Activated CD4-positive, alpha-beta T cell treated with anti-CD3 and anti-CD28 coated beads for 24 hours (primary cell): ENCODE measurements at places on chromosomes 4 and X.

DNA sequence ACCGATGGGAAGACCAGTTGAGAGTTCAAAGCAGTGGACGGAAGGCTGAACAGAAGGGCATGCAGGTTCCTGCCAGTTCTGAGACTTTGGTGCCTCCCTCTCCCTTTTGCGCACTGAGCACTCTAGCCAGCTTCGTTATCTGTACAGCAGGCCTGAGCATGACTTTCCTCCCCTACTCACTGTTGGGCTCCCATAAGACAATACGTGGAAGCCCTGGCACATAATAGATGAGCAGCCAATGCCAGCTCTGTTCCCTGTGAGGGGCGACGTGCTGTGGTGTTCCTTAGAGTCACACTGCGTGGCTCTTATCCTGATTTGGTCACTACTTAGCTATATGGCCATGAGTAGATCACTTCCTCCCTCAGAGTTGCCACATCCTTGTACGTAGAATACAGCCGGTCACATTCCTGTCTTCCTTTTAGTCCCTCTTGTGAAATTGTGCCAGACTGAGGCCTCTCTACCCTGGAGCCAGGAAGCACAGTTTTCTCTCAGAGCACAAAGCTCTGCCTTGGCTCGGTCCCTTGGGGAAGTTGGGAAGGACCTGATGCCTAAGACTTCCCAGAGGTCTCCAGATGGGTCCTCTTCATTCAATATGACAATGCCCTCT, 160.4 kb upstream of the MAMLD1 start:
- no peak for DNase-seq

- no peak for DNase-seq
Observed at GRCh38 chr4:110290511-110290910, 92.1 kb upstream of the ELOVL6 start.

- DNase-seq, result peak; percentile 2
Observed at GRCh38 chrX:27186671-27187070, 276.5 kb downstream of the PPP4R3C start.

DNA sequence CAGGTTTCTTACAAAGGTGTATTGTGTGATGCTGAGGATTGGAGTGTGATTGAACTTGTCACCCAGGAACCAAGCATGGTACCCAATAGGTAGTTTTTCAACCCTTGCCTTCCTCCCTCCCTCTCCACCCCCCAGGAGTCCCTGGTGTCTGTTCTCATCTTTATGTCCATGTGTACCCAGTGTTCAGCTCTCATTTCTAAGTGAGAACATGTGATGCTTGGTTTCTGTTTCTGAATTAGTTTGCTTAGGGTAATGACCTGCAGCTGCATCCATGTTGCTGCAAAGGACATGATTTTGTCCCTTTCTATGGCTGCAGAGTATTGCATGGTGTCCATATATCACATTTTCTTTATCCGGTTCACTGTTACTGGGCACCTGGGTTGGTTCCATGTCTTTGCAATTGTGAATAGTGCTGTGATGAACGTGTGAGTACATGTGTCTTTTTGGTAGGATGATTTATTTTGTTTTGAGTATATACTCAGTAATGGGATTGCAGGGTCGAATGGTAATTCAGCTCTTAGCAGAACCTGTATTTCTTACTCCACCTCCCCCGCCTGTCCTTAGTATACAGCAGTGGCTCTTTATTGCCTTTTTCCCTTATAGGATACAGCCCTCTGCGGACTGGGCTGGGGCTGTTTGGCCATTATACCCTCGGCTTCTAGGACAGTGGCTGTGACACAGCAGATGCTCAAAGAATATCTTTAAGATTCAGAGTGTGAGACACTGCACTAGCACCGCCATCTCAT, 145.4 kb downstream of the PTTG2 start:
- DNase-seq, result no peak

DNA sequence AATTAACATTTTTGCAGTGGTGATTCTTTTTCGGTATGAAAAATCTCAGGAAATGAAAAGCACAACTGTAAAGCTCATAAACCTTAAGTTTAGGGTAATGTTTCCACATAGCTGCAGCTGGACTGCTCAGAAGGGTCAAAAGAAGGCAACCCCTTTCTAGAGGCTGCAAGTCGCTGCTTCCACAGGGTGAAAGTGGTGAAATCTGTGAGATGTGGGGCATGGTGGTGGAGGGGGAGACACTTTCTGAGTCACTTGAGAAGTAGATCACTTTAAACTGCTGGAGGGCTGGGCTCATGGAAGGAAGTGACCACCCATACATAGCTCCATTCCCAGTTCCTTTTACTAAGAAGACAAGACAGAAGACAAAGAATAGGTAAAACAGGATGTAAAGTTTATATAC, 8.7 kb downstream of the SFRP2 start:
- no peak for DNase-seq

- no peak for DNase-seq
Observed at GRCh38 chr4:168200685-168201084, 108.3 kb downstream of the ANXA10 start.

- DNase-seq, result no peak
Observed at GRCh38 chr4:153222707-153223426, 18.6 kb downstream of the TRIM2 start.

GRCh38 chr4:22999419-22999818, 306.7 kb downstream of the GBA3 start:
- no peak for DNase-seq

- DNase-seq, result no peak
Observed at GRCh38 chr4:150211016-150211415, 132.8 kb downstream of the DCLK2 start.

DNA sequence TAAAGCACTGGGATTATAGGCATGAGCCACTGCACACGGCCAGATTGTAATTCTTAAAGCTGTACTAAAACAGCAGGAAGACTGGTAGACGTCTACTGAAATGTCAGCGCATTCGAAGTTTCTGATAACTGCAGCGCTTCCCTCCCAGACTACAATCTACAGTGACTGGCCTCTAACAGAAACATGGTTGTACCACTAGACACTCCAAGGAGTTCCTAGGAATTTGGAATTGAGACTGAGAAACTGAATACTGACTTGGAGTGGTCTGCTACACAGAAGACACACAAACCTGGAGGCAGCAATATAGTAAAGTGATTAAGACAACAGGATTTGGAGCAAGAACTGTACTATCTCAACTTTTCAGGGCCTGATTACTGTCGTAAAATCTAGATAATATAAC, 937 bp downstream of the HELQ start:
- no peak for DNase-seq

- no peak for DNase-seq
Observed at GRCh38 chr4:41655177-41655576, 93.3 kb downstream of the PHOX2B start.

DNA sequence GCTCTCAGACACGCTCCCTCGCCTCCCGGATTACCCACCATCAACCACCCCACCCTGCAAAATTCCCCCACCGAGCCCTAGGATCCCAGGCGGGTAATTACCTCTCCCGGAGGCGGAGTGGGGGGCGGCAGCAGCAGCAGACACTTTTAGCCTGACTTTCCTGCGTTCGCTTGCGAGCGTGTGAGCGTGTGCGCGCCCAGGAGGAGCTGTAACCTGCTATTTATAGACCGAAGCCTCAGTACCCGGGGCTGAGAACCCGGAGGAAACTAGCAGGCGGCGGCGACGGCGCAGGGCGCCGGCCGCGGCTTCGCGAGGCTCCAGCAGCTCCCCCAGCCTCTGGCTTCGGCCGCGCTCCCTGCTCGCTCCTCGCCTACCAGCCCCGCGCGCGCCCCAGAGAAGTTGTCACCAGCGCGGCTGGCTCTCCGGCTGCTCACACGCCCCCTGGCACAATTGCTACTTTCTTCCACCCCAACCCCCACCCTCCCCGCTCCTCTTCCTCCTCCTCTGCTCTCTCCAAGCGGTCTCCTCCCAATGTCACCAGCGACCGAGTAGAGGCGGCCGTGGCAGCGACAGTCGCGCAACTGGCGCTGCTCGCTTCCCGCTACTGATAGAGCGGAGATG, at the start of gene INPP4B:
Gene INPP4B, minus strand, starts transcription at position 194 of the 621 bp plus-strand sequence.
- DNase-seq, result peak; percentile 47

DNA sequence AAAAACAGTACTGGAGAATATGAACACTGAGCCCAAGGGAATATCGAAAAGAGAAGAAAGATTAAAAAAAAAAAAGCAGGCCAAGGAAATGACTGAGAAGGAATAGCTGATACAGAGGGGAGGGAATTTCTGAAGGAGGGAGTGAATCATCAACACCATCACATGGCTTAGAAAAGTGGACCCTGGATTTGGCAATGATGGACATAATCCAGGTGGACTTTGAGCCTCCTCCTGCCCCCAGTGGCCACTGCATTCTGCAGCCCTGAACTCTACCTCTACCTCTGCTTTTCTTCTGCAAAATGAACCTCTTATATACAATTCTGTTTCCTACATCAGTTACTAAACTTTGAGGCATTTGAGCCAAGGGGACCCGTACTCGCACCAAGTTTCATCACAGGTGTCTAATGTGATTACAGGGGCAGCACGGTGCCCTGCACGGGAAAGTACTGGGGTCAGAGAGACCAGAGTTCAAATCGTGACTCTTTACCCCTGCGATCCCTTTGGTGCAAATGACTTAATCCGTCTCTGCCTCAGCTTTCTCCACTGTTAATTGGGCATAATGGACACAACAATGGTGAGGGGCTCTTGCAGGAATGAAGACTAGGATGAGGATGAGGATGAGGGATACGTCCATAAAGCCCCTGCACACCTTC, 1.1 kb downstream of the OCIAD2 start:
- no peak for DNase-seq

- no peak for DNase-seq
Observed at GRCh38 chr4:48557478-48557877, 67.4 kb downstream of the ZAR1 start.

GRCh38 chr4:12409507-12410190, 981.0 kb upstream of the HS3ST1 start:
- DNase-seq, result no peak

GRCh38 chr4:55173580-55173979, 48.2 kb upstream of the KDR start:
- no peak for DNase-seq

DNA sequence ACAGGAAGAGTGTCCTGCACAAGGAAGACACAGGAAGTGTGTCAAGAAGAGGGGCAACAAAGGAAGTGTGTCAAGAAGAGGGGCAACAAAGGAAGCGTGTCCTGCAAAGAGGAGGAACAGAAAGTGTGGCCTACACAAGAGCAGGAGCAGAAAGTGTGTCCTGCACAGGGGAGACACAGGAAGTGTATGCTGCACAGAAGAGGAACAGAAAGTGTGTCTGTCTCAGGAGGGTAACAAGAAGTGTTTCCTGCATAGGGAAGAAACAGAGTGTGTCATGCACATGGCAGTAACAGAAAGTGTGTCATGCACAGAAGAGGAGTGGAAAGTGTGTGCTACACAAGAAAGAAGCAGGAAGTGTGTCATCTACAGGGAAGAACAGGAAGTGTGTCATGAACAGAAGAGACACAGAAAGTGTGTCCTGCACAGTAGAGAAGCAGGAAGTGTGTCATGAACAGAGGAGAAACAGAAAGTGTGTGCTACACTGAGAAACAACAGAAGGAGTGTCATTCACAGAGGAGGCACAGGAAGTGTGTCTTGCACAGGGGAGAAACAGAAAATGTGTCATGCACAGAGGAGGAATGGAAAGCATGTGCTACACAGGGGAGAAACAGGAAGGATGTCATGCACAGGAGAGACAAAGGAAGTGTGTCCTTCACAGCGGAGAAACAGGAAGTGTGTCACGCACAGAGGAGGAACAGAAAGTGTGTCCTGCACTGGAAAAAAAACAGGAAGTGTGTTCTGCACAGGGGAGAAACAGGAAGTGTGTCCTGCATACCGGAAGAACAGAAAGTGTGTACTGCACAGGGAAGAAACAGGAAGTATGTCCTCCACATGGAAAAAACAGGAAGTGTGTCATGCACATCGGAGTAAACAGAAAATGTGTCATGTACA, 526.4 kb upstream of the PRKX start:
- DNase-seq, result no peak

DNA sequence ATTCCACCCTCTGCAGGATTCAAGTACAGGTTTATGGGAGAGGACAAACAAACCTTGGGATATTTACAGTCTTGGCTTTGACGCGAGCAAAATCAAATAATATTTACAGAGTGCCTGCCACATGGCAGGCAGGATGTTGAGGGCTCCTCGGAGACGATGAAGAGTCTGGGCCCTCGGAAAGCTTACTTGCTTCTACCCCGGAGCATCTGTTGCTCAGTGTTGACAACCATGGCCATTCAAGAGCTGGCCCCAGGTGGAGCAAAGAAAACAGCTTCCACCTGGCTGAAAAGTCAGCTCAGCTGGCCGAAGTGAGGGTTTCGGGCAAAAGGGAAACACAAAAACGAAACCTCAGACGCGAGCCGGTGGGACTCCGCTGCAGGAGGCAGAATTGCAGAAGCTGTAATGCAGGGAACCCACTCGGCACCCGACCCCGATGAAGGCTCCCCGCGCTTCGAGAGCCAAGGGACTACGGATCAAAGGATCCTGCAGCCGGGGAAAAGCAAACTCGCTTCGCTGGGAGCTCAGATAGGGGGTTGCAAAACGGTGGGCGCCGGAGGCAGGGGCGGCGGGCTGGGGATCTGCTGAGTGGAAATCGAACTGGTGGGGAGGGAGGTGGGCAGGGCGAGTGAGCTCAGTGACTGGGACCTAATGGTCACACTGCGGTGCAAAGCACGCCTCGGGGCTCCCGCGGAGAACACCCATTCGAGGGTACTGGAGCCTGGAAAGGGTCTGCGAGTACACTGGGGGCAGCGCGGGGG, 805 bp downstream of the ATP8A1 start:
- no peak for DNase-seq

GRCh38 chr4:116512552-116512951, 572.8 kb downstream of the TRAM1L1 start:
- no peak for DNase-seq

DNA sequence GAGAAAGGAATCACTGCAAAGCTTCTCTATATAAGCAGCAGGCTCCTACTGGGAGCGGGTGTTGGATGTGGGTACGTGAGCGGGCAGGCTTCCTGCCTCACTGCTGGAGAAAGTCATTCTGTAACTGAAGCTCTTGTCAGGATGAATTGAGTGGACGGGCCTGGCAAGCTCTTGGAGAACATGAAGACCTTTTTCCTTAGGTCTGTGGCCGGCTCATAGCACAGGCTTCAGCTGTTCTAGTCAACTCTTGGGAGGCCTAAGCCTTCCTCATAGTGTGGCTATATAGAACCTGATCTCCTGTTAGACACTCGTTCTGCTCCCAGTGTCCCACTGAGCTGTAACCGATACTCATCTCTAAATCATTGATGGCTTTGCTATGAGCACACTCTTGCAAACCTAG, 108.2 kb upstream of the GPC4 start:
- no peak for DNase-seq

DNA sequence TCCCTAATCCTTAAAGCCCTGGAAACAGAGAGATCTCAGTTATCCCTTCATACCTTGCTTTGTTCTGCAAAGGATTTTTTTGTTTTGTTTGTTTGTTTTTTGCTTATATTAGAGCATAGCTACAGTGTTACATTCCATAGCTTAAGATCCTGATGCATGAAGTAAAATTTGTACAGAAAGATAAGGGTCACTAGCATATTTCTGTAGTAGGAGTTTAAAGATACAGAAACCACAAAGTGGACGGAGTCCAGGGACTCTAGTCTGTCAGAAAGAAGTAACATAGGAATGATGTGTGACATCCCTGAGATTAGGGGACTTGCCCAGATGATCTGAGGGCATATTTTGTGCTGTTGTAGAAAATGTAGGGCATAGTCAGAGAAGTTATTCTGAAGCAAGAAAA, 151.9 kb upstream of the PLAC1 start:
- DNase-seq, result no peak

GRCh38 chr4:89230271-89230670, 77.3 kb downstream of the GPRIN3 start:
- DNase-seq, result no peak

- no peak for DNase-seq
Observed at GRCh38 chr4:115042496-115042895, 70.9 kb downstream of the NDST4 start.
